Mesenteric fat pad (tissue), 1 donor: ENCODE measurements at places on chromosomes 13 and 19. TPM values are rescaled to one million over a fixed set of nuclear protein-coding genes. Genes with fewer than 3 reads are reported as not detected.

DNA sequence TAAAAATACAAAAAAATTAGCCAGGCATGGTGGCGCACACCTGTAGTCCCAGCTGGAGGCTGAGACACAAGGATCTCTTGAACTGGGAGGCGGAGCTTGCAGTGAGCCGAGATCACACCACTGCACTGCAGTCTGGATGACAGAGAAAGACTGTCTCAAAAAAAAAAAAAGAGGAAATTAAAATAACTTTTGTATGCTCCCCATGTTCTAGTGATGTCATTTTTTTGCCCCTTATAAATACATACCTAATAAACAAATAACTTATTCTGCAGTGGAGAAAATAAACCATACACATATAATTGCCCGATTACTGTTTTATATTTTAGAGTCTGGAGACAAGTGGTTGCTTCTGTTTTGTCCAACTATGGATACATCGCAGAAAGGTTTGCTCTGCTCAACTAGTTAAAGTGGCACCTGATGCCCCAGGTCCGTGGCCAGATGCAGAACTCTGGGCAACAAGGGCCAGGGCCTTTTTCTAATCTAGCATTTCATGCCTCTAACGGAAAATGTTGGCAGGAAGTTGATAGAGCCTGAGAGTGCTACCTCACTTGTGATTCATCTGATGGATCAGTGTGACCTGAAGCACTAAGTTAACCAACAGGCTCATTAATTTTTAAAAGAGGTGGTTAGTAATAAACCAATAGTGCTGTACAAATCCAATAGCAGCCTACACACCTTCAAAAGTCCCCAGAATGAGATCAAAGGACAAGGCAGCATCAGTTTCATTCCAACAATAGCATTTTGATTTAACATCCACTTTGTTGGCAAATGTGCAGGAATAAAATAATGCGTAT, 18.8 kb downstream of the UBE2L5 start:
- no peak for DNase-seq

DNA sequence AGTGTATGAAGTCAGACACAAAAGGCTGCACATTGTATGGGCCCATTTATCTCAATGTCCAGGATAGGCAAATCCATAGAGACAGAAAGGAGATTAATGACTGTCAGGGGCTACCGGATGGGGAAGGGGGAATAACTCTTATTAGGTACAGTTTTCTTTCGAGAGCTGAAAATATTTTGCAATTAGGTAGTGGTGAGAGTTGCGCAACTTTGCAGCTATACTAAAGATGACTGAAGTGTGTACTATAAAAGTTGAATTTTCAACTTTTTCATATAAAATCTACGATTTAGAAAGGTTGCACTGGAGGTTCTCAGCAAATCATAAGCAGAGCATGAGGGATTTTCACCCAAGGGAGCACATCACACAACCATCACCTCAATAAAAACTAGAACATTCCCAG, 16.1 kb upstream of the SLC15A1 start:
- no peak for DNase-seq

- DNase-seq: no peak
Observed at GRCh38 chr13:51643105-51643881, 59.0 kb downstream of the WDFY2 start.

DNA sequence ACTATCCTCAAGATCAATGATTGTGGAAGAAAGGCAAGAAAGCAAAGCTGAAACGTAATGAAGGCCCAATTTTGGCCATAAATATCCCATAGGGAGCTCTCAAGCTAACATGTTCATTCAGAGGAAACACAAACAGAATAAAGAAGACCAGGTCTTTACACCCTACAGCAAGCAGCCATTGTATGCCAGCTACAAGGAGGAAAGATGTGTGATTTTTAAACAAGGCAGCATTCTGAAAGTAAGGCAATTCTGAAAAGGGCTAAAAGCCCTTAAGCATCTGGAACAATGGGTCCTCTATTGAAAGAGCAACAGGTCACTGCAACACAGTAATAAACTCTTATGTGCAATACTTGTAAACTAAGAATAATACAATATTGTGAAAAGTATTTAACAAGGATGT, 1002.4 kb downstream of the SLITRK1 start:
- DNase-seq: no peak

DNA sequence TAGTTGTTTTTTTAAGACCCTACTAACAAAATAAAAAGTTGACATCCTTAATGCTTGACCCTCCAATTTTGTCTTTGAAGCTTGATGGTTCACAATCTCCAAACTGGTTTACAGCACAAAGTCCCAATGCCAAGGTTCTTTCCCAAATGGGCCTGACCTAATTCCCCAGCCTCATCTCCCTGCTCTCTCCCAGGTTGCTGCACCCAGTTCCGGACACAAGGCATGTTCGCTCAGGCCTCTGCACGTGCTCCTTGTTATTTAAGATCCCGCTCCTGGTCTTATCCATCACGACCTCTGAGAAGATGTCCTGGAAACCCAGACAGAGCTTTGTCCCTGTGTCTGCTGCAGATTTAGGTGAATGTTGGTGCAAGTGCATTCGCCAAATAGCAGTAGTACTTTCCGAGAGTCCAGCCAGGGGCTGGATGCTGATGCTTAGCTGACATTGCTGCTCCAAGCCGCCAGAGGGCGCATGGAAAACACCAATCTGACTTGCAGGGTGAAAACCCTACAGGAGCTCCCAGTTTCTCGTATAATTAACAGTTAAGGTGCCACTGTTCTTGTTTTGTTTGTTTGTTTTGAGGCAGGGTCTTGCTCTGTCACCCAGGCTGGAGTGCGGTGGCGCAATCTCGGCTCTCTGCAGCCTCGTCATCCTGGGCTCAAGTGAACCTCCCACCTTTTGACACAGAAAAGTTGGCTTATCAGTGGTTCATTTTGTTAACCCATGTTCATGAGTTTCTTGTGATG, 18.5 kb downstream of the LYPD3 start:
- no peak for DNase-seq

GRCh38 chr19:43960411-43960810, 9.4 kb downstream of the ZNF221 start:
- DNase-seq: no peak

- no peak for DNase-seq
Observed at GRCh38 chr19:1970806-1971502, 30.0 kb downstream of the CSNK1G2 start.

DNA sequence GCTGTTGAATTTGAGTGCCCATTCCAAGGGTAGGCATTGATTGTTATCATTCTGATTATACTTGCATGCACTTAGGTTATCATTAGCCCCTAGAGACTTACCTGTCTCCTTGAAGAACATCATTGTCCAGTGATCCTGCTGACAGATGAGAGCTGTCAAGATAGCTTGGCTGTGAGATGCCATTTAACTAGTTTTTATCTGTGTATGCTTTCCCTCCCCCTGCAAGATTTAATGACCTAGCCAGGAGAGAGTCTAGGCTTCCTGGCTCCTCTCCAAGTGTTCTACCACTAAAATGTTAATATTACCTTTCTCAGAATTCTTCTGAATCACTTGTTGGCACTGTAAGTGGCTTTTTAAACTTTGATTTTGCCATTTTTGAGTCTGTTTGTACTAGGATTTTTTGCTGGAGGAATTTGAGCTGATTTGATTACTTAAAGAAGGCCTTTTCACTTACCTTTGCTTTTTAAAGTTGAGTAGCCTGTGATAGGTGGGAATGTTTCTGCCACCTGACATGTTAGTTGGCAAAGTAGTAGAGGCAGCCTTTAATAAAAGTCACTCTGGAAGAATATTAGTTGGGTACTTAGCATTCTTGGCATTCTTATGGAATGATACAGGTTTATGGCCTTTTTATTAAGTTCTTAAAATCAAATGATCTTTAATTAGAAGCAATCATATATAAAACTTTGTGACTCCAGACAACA, 41.1 kb downstream of the ARHGAP35 start:
- DNase-seq: no peak

DNA sequence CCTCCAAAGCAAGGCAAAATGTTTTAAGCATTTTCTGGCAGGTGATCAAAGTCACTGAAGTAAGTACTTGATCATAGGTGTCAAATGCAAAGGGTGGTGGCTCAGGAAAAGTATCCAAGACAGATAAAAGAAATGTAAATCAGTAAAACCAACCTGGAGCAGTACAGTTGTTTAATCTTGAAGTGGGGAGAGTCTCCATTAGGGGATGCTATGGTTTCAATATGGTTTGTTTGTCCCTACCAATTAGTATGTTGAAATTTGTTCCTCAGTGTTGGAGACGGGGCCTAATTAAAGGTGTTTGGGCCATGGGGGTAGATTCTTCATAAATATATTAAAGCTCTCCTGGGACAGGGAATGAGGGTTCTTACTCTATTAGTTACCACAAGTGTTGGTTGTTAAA, 1781.7 kb upstream of the PRR20A start:
- DNase-seq: no peak

DNA sequence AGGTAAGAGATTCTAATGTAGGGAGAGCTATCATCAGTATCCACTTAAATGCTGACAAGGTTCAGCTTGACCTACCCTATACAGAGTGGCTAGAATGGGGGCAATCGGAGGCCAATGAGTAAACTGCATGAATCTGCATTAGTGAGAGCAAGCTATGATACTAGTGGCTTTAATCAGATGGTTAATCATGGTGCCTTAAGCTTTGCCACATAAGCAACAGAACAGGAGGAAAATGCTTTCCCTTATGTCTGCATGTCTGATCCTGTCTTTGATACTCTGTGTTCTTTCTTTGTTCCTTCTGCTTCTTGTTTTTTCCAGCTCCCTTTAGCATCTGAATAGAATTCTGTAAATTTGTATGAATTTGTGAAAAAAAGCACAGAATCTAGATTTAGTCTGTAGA, 91.1 kb downstream of the WDFY2 start:
- no peak for DNase-seq

Gene ZNF726
- total RNA-seq: 0.74 TPM

Gene MRPS12
- total RNA-seq: 38.6 TPM

Gene CEBPA
- total RNA-seq: 263 TPM

Gene CLEC17A
- total RNA-seq: not detected

Gene SELENOV
- not detected for total RNA-seq

Gene IZUMO2
- not detected for total RNA-seq

Gene FPR3
- total RNA-seq: 44.5 TPM

Gene PTH2
- total RNA-seq: not detected

Gene VAV1
- 16.4 TPM for total RNA-seq
